Brain (organoid and tissue), 16 donors: ENCODE measurements at places on chromosomes 1 and 21. TPM values are rescaled to one million over a fixed set of nuclear protein-coding genes. Genes with fewer than 3 reads are reported as not detected.

GRCh38 chr1:218679988-218680748, 335.0 kb downstream of the TGFB2 start:
- DNase-seq = no peak

The CAMK1G gene
- 16.7 TPM for polyA plus RNA-seq

- DNase-seq = peak; percentile 16
These were observed 2.5 kb upstream of the ST3GAL3 start for GRCh38 chr1:43704838-43705237.

DNA sequence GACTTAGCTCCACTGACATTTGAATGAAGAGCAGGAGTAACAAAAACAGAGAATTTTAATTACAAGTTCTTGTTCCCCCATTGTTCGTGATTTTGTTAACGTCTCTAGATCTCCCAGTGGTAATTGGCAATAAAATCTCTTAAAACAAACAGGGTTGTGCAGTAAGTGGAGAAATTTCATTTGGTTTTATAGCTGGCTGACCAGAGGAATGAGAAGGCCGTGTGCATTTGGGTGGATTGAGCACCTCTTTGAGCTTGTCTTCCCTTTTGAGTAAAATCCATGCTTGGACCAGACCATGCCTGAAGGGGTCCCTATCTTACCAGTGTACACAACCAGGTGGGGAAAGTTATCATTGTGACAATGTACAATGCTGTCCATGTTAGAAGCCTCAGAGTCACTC, 137.8 kb downstream of the HIVEP3 start:
- no peak for DNase-seq

DNA sequence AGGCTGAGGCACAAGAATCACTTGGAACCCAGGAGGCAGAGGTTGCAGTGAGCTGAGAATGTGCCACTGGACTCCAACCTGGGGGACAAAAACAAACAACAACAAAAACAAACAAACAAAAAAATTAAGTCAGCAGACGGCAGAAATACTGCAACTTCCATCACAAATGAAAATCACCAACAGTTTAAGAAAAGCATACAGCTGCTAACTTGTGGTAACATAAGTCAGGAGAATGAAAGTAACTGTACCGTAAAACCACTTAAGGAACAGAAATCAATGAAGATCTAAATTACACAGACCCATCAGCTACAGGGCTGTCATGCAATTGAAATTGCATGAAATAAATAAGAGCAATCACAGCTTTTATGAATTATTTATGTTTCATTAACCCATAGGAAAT, 25.0 kb downstream of the MCOLN2 start:
- no peak for DNase-seq

GRCh38 chr1:2315674-2316450, 75.5 kb downstream of the MORN1 start:
- DNase-seq = no peak
